ENCODE measurements at places on chromosomes 16 and 17.

DNA sequence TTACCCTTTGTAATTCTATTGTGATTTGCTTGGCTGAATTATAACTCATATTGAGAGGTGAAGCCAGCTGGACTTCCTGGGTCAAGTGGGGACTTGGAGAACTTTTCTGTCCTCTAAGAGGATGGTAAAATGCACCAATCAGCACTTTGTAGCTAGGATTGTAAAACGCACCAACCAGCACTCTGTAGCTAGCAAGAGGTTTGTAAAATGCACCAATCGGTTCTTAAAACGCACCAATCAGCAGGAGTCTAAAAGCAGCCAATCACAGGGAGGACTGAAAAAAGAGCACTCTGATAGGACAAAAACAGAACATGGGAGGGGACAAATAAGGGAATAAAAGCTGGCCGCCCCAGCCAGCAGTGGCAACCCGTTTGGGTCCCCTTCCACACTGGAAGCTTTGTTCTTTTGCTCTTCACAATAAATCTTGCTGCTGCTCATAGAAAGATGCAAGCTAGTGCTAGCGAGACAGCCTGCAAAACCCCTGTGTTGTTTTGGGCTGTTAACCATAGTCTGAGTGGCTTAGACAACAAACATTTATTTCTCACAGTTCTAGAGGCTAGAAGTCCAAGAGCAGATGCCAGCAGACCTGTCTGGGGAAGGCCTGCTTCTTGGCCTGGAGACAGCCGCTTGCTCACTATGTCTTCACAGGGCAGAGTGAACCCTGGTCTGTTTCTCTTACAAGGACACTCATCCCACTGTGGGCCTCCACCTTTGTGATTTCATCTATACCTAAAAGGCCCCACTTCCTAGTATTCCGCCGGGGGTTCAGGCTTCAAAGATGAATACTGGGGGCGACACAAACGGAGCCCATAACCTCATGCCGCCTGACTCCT, 39.0 kb upstream of the CRISPLD2 start:
- no peak for DNase-seq

DNA sequence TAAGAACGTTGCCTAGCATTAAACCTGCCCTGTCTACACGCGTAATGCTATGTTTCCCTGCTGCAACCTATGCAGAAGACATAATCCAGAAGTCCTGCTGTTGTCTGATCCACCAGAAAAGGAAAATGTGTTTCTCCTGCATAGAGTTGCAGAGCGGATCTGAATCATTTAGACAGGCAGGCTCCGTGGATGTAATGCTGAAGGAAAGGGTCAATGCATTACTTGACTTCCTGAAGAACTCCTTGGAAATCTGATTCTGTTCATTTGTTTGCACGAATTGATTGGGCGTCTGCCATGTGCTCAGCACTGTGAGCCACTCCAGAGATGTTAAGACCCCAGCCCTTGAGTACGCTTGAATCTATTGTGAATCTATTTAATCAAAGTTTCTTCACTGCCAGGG, 83.4 kb downstream of the FOXL1 start:
- no peak for DNase-seq

GRCh38 chr17:46002311-46002972, 3.4 kb downstream of the STH start:
- DNase-seq, result peak; percentile 51

GRCh38 chr16:64380751-64381150, 741.1 kb downstream of the CDH11 start:
- DNase-seq, result no peak

GRCh38 chr16:71428883-71429282, 13.0 kb downstream of the TLE7 start:
- DNase-seq, result no peak

GRCh38 chr16:2830355-2830695, 222 bp downstream of the ZG16B start:
- no peak for DNase-seq

DNA sequence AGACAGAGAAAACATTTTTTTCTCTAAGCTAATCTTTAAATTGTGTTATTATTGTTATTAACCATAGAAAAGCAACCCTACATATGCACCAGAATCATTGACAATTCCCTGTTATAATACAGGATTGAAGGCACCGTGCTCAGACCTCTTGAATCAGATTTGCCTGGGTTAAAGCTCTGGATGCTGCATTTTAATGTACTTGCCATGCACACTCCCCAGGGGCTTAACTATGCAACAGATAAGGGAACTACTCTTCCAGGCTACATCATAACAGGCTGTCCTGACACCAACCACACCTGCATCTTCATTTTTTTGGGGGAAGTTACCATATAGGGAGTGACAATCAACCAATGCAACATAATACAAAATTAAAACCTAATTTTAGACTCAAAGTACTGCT, 1187.6 kb upstream of the CDH8 start:
- no peak for DNase-seq

DNA sequence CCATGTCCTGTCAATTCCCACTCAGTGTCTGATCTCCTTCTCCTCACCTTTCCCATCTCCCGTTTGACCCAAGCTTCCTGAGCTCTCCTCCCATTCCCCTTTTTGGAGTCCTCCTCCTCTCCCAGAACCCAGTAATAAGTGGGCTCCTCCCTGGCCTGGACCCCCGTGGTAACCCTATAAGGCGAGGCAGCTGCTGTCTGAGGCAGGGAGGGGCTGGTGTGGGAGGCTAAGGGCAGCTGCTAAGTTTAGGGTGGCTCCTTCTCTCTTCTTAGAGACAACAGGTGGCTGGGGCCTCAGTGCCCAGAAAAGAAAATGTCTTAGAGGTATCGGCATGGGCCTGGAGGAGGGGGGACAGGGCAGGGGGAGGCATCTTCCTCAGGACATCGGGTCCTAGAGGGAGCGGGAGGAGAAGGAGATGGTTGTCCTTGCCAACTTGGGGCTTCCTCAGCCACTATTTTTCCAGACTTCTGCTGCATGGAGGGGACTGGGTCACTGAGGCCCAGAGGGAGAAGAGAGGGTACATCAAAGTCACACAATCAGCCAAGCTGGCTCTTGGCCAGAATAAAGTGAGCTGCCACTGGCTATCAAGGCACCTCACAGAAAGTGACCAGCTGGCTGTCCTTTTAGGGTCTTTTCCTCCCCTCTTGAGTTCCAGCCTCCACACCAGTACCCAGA, 1.9 kb upstream of the TBC1D10B start:
- peak; percentile 87 for DNase-seq

DNA sequence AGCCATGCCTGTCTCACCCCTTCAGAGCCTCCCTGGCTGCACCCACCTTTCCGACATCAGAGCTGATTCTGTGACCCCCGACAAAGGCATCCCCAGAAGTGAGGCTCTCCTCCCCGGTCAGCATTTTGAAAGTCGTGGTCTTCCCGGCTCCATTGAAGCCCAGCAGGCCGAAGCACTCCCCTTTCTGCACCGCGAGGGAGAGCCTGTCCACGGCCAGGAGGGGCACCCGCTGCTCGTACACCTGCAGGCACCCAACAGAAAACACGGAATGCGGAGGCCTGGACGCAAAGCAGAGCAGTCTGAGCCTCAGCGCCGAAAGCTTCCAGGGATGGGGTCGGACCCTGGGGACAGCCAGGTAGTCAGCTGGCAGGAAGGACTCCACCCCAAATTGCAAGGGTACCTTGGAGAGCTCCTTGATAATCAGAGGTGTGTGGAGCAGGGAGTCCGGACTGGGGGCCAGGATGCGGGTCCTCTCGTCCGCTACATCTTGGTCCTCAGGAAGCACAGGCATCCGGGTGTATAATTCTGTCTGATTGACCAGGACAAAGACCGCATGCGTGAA, 13.1 kb upstream of the RNPS1 start:
- no peak for DNase-seq

- DNase-seq, result no peak
These were observed 83.3 kb upstream of the CORO6 start for GRCh38 chr17:29706045-29706431.

GRCh38 chr16:20383106-20384029, 21.2 kb downstream of the PDILT start:
- peak; percentile 62 for DNase-seq

DNA sequence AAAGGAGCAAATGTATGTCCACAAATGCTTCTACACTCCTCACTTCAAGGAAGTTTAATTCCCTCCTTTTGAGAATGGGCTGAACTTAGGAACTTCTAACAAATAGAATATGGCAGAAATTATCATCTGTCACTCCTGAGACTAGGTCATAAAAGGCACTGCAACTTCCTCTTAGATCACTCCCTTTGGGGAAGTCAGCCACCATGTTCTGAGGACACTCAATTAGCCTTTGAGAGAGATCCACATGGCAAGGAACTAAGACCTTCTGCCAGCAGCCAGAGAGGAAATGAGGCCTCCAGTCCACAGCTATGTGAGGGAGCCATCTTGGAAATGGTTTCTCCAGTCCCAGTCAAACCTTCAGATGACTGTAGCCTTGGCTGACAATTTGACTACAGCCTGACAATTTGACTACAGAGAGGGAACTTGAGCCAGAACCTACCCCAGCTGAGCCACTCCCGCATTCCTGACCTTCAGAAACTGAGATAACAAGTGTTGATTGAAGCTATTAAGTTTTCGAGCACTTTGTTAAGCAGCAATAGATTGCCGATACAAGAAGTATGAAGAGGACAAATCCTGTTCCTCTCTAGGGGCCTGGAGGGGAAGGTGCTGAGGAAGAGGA, 113.4 kb upstream of the SEC14L1 start:
- no peak for DNase-seq

GRCh38 chr16:65895906-65896305, 470.6 kb upstream of the CDH5 start:
- DNase-seq, result no peak

Data from SJCRH30 (cell line).